ENCODE measurements at places on chromosomes 11 and 22. TPM values are rescaled to one million over a fixed set of nuclear protein-coding genes. Genes with fewer than 3 reads are reported as not detected.

- DNase-seq: no peak
Observed at GRCh38 chr22:36215981-36216380, 14.4 kb upstream of the APOL4 start.

- no peak for DNase-seq
Observed at GRCh38 chr11:14372011-14372410, 13.0 kb upstream of the RRAS2 start.

GRCh38 chr11:14552089-14552488 is 31.9 kb upstream of the PSMA1 start:
- no peak for DNase-seq

DNA sequence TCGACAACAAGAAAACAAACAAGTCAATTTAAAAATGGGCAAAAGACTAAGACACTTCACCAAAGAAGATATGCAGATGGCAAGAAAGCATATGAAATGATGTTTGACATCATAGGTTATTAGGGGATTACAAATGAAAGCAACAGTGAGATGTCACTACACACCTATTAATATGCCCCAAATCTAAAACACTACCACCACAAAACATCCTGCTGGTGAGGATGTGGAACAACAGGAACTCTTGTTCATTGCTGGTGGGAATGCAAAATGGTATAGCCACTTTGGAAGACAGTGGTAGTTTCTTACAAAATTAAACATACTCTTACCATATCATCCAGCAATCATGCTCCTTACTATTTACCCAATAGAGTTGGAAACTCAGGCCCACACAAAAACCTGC is 29.0 kb downstream of the PRRG4 start:
- no peak for DNase-seq

GRCh38 chr22:30265823-30266444 is 717 bp downstream of the OSM start:
- no peak for DNase-seq

DNA sequence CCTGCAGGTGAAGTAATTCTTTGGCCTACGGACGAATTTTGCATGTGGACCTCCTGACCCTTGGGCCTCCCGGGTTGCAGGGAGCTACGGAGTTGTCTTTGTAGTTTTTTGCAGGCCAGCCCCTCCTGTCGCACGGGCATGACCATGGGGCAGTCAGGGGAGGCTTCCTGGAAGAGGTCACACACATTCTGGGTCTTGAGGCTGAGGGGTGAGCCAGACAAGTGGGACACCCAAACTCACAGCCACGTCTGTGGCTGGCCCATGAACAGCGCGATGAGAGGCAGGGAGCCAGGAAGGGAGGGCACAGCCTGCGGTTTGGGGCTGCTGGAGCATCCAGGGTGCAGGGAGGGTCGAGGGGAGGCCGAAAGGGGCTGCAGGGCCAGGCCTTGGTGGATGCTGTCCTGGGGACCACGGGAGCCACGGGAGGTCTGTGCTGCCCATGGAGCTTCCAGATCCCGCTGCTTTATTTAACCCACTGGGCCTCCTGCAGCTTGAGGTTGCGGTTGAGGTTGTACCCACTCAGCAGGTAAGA is 78.9 kb downstream of the FBLN1 start:
- no peak for DNase-seq

- no peak for DNase-seq
Observed at GRCh38 chr11:132373405-132374143, 1003.2 kb downstream of the NTM start.

DNA sequence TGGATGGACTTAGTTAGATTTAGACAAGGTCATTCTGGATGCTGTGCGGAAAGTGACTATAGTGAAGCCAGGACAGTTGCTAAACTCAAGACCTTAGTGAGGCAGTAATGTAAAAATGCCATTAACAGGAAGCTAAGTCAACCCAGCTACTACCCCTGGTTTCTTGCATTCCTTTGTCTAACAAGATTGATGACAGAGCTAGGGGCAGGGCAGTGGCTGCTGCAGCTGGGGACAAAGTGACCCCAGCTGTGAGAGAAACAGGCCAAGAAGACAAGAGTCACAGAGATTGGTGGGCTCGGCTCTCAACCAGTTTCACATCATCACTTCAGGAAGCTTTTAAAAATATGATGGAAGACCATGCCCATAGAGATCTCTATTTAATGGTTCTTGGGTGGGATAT is 110.4 kb upstream of the POU2AF2 start:
- DNase-seq: no peak

DNA sequence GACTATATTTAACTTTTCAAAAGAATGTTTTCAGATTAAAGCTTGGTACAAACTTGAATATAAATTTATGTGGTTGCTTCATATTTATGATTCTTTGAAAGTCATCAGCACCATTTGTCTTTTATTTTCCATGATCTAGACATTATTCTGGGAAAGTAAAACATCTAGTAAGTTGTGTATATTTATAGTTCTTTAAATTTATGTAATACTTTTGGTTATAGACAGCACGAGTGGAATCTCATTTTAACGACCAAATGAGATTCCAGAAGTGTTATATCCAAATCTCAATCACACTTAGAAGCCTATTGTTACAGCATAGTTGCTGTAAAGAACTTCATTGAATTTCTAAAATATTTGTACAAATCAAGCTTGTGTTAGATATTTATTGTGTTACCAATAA is 212.3 kb downstream of the DDX10 start:
- no peak for DNase-seq

DNA sequence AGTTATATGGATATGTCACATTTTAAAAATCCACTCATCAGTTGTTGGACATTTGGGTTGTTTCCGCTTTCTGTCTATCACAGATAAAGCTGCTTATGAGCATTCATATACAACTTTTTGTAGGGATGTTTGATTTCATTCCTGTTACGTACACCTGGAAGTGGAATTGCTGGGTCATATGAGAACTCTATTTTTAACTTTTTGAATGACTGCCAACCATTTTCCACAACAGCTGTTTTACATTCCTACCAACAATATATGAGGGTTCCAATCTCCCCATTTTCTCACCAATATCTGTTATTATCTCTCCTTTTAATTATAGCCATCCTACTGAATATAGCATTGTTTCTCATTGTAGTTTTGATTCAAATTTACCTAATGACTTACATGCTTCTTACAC is 172.0 kb downstream of the UVRAG start:
- DNase-seq: peak; percentile 63

GRCh38 chr11:130778026-130778425 is 138.3 kb downstream of the SNX19 start:
- DNase-seq: no peak

DNA sequence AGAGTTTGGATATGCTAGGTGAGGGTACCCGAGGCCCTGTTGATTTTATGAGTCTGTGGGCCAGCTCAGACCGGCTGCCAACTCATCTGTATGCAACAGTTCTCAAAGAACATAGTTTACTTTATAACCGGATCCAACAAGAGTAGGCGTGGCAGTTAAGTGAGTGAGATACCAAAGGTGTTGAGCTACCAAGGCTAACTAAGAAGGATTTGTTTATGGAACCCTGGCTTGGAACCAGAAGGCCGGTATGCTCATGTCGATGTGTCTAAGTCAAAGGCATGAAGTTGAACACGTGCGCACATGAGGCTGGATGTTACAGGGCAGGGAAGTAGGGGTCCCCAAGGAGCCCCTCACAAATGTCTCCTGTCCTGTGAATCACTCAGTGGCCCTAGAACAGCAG is at the start of gene KCNJ1:
TSS of gene KCNJ1 (minus strand) at position 20 of the 400 bp plus-strand sequence. CDS start 27,053 bp downstream, outside the sequence.
- DNase-seq: no peak

DNA sequence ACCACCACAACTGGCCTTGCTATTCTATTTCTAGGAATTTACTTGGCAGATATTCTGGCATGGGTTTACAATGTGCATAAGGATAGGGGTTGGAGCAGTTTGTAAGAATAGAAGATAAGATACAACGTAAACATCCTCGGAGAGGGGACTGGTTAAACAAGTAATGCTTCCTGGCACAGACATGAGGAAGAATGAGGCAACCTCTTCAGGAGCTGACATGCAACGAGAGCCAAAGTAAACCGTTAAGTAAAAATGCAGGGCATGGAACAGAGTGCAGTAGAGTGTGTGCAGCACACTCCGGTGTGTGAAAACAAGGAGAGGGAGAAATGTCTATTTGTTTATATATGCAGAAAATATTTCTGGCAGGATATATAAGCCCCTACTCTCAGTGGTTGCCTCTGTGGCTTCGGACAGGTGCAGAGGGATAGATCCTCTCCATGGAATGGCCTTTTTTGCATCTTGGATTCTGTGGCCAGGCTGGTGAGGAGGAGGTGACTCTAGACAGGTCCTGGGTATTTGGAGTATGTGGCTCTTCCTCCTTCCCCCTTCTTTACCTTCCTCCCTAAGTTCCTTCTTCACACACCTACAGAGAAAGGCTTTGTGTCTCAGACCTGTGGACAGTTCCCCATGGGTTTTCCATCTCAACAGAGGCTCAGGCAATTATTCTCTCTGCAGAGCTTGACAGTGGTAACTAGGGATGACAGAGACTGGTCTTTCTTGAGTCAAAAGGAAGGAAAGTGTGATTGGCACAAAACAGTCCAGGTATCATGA is 2.5 kb downstream of the RAB36 start:
- DNase-seq: peak; percentile 40

DNA sequence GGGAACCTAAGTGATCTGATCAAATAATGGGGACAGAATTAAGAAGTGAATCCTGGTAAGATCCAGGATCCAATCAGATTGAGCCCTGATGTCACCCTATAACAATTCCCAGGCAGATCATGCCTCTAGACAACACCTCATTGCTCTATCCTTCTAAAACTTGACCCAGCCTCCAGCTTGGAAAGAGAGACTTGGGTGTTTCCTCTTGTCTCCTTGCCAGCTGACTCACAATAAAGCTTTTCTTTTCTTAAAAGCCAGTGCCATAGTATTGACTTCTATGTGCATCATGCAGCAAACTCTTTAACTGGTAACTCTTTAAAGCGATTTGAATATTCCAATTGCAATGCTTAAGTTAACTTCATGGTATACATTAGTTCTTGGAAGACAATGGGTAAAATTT is 109.6 kb upstream of the CHORDC1 start:
- peak; percentile 1 for DNase-seq

TRIM77 gene
- polyA plus RNA-seq: not detected

CTSF gene
- polyA plus RNA-seq: 30.7 TPM

DGCR6 gene
- 0.70 TPM for polyA plus RNA-seq

Measured in endothelial cell of umbilical vein (primary cell).